ENCODE measurements at places on chromosomes 7 and 10.
A peak's percentile ranks its signal among the peaks of the same experiment; 100 is the strongest.

DNA sequence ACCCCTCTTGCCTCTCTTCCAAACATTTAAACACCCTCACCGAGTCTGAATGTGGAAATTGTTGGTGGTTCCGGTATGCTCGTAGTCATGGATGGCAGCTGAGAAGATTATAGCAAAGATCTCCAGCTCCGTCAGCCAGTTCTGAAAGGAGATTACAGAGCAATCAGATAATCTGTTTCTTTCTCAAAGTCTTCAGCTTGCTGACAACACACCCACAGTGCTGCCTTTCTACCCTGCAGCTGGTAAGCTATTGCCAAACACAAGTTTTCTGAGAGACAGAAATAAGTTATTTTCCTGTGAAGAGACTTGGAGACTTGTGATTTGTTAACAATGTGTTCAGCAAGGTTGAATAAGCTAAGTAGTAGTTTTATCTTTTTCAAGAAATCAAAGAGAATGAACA is 163.6 kb downstream of the PPP1R17 start:
- no peak for DNase-seq

GRCh38 chr7:84021292-84021908 is 173.2 kb downstream of the SEMA3A start:
- DNase-seq = no peak

- DNase-seq = no peak
These were observed 80.0 kb downstream of the ZNF716 start for GRCh38 chr7:57529931-57530330.

DNA sequence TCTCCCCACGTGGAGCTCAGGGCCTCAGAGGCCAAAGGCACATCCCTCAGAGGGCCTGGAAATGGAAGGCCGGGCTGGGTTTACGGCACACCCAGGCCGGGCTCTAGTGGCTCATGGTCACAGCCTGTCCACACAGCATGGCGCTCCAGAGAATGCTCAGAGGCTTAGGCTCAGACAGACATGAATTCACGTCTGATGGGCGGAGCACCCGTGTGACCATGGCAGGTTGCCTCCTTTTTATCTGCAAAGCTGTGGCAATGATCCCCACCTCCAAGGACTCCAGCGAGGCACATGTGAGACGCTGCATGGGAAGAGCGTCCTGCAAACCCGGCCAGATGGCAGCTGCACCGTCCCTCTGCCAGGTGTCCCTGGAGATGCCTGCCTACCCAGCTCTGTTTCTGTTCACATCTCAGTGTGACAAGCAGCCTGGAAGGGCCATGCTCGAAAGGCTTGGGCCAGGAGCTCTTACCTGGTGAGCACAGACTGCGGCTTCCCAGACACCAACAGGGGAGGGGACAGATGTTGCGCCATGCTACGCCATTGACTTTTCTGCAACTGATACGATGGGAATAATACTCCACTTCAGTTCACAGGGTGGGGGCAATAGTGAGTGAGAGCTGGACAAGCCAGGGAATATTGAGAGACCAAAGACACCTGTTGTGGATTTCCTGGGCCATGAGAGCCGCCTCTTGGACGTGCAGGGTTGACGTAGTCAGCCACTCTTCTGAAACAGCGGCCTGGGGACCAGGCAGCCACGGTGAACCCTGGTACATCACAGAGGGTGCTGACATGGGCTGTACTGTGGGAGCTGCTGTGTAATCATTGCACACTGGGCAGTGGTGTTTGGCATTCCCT is 34.4 kb upstream of the FAM20C start:
- DNase-seq = no peak

GRCh38 chr10:112956631-112957350 is 6.7 kb downstream of the TCF7L2 start:
- DNase-seq = no peak

GRCh38 chr10:75422913-75423312 is 8.5 kb upstream of the LRMDA start:
- DNase-seq = no peak

DNA sequence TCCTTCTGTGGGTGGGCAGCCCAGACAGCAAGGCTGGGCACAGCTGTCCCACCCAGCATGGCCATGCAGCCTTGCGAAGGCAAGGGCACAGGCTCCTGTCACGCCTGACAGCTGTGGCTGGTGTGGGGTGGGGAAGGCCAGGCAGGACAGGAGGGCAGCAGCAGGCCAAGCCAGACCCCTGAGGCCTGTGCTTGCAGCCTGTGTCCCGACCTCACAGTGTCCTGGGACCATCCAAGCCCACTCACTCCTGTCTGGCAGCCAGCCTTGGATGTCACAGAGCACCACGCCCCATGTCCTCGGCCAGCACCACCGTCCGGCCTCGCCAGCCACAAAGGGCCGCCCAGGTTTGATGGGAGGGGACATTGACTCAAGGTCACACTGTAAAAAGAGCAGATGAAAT is 85.5 kb upstream of the LRRC4 start:
- DNase-seq = no peak

- no peak for DNase-seq
These were observed 19.6 kb upstream of the SEPTIN7 start for GRCh38 chr7:35781200-35781701.

DNA sequence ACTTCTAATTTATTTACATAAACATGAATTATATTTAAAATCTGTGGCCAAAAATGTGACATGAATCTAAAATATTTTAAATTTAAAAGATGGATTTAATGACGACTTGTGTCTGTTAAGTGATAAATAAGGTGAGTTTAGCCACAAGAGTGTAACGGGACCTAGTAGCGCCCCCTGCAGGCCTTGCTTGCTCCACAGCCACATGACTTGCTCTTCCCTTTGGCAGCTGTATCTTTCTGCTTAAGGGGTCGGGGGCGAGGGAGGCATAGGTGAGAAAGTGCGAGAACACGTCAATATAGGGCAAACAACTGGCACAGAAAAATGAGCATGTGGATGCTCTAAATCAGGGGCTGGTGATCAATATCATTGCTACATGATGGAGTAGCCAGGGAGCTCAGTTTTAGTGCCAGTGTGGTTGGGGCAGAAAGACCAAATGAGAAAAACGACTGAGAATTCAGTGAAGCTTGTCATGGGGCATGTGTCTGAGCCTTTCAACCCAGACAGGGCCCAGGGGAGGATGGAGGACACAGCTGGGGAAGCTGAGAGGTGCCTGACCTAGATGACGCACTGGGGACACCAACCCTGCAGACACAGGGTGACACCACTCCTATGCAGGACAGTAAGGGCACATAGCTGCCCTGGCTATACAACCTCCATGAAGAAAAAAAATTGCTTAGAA is 49.8 kb downstream of the PAXIP1 start:
- no peak for DNase-seq

DNA sequence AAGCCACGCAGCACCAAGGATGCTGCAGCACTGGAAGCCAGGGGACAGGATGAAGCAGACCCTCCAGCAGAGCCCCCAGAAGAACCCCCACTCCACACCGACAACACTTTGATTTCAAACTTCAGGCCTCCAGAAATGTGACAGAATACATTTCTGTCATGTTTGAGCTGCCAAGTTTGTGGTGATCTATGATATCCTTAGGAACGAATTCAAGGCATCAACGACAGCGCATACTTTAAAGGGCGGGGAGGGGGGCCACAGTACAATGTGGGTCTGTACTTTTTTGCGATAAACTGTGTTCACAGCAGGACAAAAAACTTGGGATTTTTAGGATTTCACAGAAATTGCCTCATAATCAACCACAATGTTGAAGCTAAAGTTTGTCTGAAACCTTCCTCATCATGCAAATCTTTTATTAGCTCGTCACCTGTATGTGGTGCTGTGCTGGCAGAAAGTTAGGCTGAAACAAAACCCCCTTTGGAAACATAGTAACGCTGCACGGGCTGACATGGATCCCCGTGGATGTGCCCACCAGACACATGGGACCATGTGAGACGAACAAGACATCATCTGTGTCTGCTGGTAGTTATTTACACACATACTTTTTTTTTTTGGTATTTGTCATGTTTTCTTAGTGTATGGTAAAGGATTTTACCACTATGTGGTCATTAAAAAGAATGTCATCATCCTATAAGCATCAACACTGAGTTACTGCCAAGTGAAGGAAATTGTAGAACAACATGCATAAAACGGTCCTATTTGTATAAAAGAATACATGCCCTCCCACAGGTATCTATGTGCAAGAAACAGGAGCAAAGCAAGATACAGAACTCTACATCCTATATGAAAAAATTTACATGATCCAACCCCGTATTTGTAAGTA is 113.3 kb upstream of the AFAP1L2 start:
- no peak for DNase-seq

DNA sequence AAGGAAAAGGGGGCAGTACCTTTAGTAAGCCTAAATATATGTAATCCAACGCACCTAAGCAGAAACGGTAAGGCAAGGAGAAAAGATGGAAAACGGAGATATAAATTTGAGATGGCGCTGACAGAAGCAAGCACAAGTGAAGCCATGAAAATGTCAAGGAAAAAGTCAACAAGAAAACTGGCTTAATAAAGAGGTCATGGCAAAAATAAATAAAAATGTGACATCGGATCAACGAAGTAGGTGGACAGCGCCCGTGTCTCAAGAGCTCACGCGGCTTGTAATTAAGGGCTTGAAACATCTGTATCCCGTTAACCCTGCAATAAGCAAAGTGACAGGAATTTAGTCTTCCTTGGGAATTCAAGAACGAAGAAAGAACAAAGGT is 611 bp downstream of the NDUFA5 start:
- no peak for DNase-seq

GRCh38 chr7:20952916-20953315 is 166.2 kb upstream of the SP8 start:
- DNase-seq = no peak

DNA sequence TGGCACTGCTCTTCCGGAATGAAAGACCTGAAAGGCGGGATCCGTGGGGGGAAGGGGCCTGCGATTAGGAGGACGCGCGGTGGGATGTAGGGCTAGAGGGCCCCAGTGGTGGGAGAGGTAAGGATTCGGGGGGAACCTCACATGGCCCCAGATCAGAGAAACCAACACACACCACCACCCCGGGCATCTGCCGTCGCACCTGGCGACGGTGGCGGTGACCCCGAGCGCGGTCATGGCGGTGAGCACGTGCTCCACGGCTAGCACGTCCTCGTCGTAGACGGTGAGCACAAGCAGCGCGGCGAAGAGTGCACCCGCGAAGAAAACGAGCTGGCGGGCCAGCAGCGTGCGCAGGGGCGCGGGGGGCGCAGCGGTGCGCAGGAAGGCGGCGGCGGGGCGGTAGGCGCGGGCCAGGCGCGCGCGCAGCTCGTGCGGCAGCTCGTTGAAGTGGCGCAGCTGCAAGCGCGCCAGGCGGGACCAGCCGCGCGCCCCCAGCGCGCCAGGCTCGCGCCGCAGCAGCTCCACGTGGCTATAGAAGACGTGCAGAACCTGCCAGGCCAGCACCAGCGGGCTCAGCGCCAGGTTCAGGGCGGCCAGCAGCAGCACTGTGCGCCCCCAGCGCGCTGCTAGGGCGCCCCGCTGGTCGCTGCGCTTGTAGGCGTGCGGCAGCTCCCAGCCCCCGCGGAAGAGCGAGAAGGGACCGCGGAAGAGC is 5.7 kb downstream of the ATG9B start:
- DNase-seq = no peak

DNA sequence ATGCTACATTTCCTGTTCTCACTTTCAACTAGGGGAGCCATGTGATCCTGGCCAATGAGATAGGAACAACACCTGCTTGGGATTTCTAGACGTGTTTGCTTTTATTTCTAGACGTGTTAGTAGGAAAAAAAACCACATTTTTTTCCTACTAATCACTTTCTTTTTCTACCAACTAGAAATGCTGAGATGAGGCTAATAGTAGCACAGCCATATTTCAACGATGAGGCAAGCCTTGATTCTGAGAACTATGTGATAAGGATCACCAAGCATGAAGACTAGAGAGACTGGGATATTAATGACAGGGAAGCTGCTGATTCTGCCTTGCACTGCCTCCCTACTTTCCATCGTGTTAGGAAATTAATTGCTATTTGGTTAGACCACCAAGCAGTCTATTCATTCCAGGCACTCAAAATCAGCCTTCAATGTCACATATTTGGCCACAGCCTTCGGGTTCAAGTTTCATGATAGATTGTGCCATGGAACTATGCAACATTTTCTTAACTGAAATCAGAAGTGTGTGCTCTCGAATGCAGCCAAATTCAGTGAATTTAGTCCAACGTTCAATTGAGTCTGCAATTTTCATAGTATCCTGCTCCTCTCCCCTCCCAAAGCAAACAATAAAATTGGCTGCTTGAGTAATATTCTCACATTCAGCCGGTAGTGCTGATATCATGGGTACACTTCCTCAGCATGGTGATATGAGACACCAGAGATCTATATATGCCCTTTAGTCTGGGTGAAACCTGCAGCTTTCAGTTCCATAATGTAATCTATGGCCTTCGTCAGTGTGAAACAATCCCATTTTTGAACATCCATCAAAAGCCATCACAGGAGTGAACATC is 98.1 kb downstream of the GPR37 start:
- no peak for DNase-seq

GRCh38 chr7:34078864-34079263 is 173.5 kb downstream of the BMPER start:
- DNase-seq = no peak

GRCh38 chr10:77104459-77104980 is 533.1 kb downstream of the KCNMA1 start:
- DNase-seq = peak; percentile 16

Measured in H54 (cell line).